ENCODE measurements at places on chromosomes 2 and 18. TPM values are rescaled to one million over a fixed set of nuclear protein-coding genes. Genes with fewer than 3 reads are reported as not detected.
A peak's percentile ranks its signal among the peaks of the same experiment; 100 is the strongest.

- no peak for DNase-seq
These were observed 312.8 kb upstream of the FANCL start for GRCh38 chr2:58553937-58554336.

Gene C1D
- 31.1 TPM for polyA plus RNA-seq

- DNase-seq, result peak; percentile 79
These were observed 46.6 kb upstream of the ZBTB7C start for GRCh38 chr18:48455555-48456478.

GRCh38 chr2:136110526-136110925 is 7.4 kb downstream of the CXCR4 start:
- no peak for DNase-seq

Gene LYG2
- not detected for polyA plus RNA-seq

DNA sequence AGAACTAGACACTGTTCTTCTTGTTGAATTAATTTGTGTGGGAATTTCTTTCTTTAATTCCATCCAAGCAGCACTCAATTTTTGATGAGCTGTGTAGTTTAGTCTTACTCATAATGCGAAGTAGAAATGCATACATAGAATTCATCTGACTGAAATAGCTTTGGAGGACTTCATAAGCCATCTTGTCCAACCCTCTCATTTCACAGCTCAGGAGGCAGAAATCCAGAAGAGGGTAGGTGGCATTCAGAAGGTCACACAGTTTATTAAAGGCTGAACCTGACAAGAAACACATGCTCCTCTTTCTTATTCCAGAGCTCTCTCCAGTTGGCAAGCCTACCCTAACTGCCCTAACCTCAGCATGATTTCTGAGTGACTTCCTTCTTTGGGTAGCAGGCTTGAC is 169.2 kb upstream of the NOSTRIN start:
- DNase-seq, result no peak

Gene ASB3
- polyA plus RNA-seq, result 12.4 TPM

Gene SCN7A
- polyA plus RNA-seq, result 54.3 TPM

Gene PROKR1
- 2.7 TPM for polyA plus RNA-seq

GRCh38 chr2:127623388-127624319 is 22.3 kb upstream of the GPR17 start:
- DNase-seq, result no peak

Gene CCDC88A
- 58.3 TPM for polyA plus RNA-seq

Gene CAPN14
- not detected for polyA plus RNA-seq

DNA sequence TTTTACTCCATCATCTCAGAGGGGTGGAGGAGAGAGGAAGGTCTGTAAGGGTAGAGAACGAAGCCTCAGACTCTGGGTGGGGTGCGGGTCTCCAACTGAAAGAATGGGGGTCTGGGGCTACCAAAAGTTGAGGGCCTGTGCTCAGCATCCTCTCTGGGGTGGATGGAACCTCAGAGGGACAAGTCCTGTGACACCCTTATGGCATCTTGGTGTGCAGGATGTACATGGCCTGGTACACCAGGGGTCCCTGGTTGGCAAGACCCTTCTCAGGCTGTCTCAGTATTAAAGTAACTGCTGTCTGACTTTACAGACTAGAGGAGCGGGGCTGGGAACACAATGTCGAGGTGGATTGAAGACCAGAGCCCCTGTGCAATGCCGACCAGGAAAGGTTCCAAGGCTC is 2.3 kb upstream of the SLC4A3 start:
- DNase-seq, result no peak

GRCh38 chr2:24272907-24273306 is 87.4 kb downstream of the ITSN2 start:
- DNase-seq, result no peak

- no peak for DNase-seq
These were observed 51.3 kb downstream of the DDX1 start for GRCh38 chr2:15642815-15643500.

Gene ITGB6
- polyA plus RNA-seq, result 40.6 TPM

Gene PDCL3
- 41.6 TPM for polyA plus RNA-seq

Gene CAD
- 28.7 TPM for polyA plus RNA-seq

DNA sequence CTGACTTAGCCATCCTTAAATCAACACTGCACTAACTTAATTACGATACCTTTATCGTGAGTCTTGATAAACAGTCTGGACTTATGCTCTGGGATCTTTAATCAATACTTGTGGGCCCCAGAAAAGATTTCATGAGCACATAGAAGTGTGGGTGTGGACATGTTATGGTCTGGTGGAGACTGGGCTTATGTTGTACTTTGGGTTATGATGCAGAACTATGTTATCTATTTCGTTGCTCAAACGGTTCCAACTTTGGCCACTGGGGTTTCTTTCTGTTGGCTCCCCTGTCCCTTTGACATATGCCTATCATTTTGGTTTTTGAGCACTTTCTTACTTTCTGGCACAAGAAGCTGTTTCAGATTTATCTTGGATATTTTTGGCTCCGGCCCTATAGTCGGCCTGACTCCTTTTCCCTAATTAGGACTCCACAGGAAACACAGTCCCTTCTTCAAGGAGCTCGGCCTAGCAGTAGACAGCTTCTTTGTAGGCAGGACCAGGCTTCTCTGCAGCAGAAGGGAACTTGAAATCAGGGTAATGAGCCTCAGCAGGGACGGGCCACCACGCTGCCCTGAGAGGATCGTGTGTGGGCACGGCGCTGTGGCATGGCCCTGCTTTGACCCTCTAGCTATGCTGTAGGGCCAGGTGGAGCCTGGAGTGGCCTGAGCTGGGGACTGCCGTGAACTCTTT is 54.6 kb upstream of the TXNDC2 start:
- no peak for DNase-seq

DNA sequence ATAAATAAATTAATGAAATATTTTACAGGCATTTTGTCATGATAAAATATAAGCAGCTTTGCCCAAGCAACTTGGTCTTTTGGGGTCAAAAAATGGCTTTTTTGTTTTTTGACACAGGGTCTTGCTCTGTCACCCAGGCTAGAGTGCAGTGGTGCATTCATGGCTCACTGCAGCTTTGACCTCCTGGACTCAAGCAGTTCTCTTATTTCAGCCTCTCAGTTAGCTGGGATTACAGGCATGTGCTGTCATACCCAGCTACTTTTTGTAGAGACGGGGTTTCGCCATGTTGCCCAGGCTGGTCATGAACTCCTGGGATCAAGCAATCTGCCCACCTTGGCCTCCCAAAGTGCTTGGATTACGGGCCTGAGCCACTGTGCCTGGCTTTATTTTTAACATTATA is 51.0 kb downstream of the ABI2 start:
- DNase-seq, result no peak

- DNase-seq, result no peak
These were observed 134.3 kb downstream of the NFATC1 start for GRCh38 chr18:79529991-79530390.

- no peak for DNase-seq
These were observed 154.4 kb downstream of the NCKAP5 start for GRCh38 chr2:133413863-133414262.

DNA sequence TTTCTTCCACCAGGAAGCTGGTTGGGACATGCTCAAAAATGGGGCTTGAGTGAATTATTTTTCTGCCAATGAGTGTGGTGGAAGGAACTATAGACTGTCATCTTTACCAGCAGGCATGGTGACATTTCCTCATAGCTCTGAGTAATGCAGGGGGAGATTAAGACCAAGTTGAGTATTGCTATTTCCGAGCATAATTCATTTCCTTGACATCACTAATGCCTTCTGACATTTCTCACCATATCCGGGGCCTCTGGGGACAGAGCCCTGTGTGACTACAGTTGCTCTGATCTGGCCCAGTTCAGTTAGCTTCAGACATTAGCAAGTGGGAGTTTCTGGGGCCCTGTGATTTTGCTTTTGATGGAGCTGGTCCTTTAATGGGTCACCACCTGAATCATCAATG is 410.4 kb downstream of the MEIS1 start:
- peak; percentile 52 for DNase-seq

Gene NAT8
- not detected for polyA plus RNA-seq

DNA sequence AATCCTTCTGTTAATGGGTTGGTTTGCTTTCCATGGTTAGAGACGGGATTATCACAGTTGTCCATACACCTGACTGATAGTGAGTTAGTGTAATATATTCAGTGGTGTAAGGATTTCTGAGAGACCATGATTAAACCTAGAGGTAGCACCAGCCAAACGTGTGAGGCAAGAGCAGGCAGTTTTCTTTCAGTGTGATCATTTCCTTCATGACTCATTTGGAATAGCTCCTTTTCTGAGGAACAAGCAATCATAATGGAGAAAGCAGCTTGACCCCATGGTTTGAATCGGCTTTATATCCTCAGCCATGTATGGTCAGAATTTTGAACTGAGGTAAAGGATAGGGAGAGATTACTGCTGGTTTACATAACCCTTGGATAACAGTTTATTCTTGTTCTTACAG is 2.9 kb downstream of the MXD1 start:
- no peak for DNase-seq

All from muscle of back (tissue), 13 donors.